NCI-H446 (cell line): ENCODE measurements at places on chromosomes 6 and 20.

DNA sequence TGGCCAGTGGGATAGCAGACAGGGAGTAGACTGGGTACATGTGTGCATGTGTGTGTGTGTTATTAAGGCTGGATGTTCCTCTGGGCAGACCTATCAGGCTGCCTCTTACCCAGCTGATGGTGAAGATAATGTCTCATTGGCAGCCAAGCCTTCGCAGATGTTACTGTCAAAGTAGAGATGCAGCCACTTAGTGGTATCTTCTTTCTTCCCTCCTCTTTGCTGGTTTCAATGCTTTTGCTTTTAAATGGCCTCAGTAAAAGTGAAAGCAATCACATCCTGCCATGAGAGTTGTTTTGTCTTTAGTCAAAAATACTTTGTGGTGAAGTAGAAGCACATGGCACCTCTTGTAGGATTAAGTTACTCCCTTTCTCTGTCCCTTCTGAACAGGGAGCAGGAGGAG is 57.5 kb downstream of the SNRNP48 start:
- DNase-seq: no peak

- DNase-seq: no peak
Measured at GRCh38 chr6:126380072-126380583, 40.2 kb downstream of the CENPW start.

DNA sequence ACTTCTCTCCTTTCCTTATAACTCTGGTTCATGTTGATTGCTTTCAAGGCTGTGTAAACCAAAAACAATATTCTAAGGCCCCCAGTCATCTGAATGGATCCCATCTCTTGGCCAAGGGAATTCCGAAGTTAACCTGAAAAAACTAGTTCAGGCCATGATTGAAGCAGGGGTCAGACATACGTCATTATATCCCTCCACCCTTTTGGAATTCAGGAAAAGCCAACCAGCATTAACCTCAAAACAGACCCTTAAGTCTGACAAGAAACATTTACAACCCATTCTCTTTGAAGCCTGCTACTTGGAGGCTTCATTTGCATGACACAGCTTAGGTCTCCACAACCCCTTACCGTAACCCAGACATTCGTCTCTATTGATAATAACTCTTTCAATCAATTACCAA is 39.7 kb downstream of the SLC26A8 start:
- DNase-seq: no peak

DNA sequence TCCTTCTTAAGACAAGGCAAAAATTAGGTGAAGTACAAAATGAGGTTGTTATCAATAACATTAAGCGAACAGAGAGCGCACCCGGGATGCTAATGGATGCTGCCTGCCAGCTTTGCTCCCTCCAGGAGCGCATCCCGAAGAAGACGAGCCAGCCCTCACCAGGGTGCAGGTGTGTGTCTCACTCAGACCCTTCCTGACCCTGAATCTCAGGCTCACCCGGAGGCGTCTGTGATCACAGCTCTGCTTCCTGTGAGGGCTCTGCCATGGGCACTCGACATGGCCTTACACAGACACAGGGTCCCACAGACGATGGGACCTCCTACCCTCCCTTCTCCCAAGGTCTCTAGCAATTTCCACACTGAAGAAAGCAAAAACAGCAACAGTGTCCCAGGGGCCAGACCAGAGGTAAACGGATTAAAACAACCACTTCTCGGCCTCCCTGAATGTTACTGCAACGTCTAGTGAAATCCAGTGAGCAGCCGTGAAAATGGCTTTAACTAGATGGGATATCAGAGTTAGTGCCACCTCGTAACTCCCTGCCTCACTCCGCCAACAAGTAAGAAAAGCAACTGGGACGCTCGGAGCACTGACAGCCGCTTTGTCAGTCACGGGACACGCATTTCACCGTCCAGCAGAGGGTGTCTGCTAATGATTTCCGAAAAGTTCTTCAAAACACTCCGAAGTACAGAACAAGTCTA is 11.7 kb downstream of the ZBTB46 start:
- no peak for DNase-seq

- DNase-seq: no peak
Measured at GRCh38 chr20:17749978-17750721, 50.4 kb downstream of the BANF2 start.

DNA sequence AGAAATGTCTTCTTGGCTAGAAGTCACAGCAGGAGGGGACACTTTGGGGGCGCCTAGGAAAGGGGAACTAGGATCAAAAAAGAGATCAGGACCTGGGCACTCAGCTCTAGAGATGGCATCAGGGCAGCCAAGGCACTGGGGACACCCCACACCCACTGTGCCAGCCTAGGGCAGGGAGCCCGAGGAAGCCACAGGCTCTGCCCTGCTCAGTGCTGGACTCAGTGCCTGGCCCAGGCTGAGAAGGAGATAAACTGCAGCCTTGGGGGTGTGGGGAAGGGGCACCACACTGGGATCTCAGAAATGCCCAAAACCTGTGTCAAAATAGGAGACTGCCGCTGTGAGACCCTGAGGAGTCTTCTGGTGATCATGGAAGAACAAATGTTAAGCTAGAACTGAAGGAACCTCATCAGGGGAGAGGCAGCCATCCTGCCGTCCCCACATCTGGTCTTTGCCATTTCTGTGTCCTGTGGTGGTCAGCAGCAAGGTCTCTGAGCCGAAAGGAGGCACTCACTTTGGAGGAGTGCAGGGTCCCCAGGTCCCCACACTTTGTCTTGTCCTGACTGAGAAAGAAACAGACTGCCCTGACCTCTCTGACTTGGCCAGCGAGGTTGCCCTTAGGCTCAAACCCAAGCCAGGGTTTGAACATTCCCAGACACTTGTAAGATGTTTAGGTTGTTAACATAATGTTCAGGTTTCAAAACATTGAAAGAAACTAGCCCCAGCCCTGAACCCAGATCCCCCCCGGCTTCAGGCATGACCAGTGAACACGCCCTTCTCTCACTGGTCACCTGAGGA is 2.3 kb downstream of the ARFRP1 start:
- no peak for DNase-seq

- DNase-seq: no peak
Measured at GRCh38 chr6:6703699-6704098, 115.2 kb downstream of the LY86 start.

DNA sequence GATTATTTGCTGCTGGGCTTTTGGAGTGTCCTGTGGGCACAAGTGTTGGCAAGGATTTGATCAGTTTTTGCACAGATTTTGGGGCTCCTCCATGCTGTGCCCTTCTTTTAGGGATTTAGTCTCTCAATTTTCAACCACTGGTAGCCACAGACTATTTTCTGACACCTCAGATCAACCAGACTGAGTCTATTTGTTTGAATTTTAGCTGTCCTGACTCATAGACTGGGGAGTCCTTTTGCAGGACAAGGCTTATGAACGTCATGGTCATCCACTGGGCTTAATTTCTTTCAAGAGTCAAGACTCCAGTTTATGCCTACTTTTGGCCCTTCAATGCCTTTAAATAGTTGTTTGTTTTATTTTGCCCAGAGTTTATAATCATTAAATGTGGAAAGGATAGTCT is 59.3 kb downstream of the BCKDHB start:
- DNase-seq: no peak

GRCh38 chr20:18030020-18030419 is 27.7 kb downstream of the OVOL2 start:
- DNase-seq: no peak

DNA sequence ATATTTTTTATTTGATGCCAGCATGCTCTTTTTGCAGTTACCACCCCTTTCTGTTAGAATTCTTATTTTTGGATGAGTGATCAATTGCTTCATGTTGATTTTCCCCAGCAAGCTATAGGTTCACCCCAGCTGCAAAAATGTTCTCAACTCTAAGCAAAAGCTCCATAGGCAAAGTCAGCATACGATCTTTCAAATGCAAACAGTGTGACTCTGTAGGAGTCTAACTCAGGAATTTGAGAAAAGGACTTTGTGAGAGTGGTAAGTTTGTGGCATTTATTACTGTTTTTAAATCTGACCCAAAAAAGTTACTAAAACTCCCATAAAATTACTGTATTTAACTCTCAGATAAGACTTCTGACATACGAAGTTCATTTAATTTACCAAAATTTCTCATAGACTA is 134.9 kb upstream of the HSF2 start:
- DNase-seq: no peak

- DNase-seq: no peak
Measured at GRCh38 chr20:57760698-57761412, 51.0 kb upstream of the PMEPA1 start.
